ENCODE measurements at places on chromosomes 6 and 20.
A peak's percentile ranks its signal among the peaks of the same experiment; 100 is the strongest.

GRCh38 chr20:62243906-62244515, 5.7 kb downstream of the OSBPL2 start:
- DNase-seq, result no peak

GRCh38 chr6:168186438-168186837, 107.4 kb upstream of the FRMD1 start:
- DNase-seq, result no peak

GRCh38 chr6:81614292-81614691, 138.2 kb downstream of the TENT5A start:
- peak; percentile 65 for DNase-seq

DNA sequence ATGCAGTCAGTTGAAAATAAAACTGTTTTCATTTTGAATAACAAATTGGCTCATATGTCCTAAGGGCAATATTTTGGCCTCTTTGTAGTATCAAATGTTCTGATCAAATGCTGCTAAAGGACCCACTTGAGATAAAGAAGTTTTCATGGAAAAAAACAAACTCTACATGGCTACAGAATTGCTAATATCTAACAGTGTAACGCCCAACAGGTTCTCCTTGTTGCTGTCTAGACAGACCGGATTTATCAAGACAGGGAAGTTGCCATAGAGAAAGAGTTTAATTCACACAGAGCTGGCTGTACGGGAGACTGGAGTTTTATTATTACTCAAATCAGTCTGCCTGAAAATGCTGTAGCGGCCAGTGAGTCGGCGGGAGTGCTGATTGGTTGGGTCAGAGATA, 19.4 kb upstream of the MAN1A1 start:
- no peak for DNase-seq

DNA sequence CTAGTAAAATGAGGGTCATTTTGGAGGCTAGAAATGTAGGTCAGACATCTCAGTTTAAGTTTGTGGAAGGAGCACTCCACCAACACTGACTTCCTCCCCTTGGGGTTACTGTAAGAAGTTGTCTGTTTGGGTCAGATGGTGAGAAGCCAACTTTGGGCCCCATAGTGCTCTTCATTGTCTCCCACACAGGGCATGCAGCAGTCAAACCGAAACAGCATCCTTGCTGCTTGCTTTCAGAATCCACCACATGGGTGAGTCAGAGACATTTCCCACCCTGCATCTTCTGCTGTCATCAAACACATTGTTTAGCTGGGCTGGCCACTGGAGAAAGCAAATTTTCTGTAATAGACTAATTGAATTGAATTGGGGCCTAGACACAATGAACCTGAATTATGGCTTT, 16.8 kb downstream of the IL17F start:
- no peak for DNase-seq

GRCh38 chr20:48983423-48984400, 62.2 kb downstream of the ARFGEF2 start:
- peak; percentile 97 for DNase-seq

GRCh38 chr6:49300911-49301310, 162.1 kb downstream of the MMUT start:
- no peak for DNase-seq

- peak; percentile 69 for DNase-seq
Measured at GRCh38 chr6:1787894-1788293, 178.2 kb downstream of the FOXC1 start.

DNA sequence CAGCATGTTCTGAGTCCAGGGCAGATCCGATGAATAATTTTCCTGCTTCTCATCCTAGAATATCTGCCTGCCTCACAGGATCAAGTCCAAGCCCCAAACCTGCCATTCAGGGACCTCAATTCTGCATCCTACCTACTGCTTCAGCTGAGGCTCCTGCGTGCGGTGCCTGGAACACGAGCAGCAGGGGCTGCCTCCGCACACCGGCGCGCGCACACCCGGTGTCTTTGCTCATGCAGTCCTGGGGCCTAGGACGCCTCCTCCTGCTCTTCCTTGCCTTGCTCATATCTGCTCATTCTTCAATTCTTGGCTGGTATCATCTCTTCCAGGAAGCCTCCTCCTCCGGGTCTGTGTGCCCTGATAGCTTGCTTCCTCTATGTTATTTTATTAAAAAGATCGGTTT, 81.1 kb upstream of the AGPAT4 start:
- no peak for DNase-seq

DNA sequence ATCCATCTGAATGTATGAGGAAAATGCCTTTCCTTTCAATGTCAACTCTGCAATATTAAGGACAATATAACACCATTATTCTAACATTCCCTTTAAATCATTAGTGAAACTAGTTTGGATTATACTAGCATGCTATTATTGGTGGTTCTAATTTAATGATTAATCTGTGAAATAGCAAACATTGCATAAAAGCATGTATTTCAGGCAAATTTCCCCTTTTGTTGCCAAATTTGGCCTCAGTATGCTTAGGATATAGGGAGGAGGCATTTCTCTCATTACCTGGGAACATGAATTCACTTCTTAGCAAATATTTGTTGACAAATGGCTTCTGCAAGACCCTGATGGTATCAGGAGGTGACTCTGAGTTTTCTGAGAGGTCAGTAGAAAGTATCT, 1.6 kb downstream of the TPMT start:
- DNase-seq, result no peak

DNA sequence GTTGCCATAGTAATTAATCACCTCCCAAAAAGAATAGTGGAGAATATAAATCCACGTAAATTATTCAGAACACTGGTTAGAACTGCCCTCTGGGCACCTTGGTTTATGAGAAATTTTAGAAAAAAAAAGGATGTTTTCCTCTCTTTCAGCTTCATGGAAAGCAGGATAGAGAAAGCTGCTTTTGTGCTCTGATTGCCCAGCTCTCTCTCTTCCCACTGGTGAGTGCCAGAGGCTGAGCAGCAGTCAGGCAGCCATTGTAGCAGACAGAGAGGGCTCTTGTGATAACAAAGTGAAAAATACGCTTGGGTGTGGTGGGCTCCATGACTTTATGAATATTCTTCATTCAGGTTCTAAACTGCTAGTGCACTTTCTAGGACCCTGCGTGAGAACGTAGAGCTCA, 26.4 kb downstream of the SLC35F1 start:
- DNase-seq, result no peak

- DNase-seq, result no peak
Measured at GRCh38 chr6:1593286-1593957, 16.3 kb upstream of the FOXC1 start.

DNA sequence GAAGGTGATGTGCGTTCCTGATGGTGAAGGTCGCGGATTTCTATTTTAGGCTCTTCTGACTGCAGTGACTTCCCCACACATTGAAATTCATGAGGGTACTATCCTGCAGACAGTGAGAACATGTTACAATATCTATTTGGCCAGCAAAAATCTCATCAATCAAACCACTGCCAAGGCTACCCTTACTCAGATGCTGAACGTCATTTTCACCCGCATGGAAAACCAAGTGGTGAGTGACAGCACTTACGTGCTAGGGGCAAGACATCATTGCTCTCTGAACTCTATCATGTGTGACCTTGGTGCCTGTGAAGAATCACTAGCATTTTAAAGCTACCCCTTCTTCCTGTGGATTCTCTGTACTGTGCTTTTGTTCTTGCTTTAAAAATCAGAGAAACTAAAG, 31.1 kb downstream of the ARFGEF2 start:
- DNase-seq, result no peak

GRCh38 chr6:4004249-4004648, 74.7 kb downstream of the FAM217A start:
- DNase-seq, result no peak

Measured in lung microvascular endothelial cell (primary cell).